Stimulated activated CD4-positive, alpha-beta T cell treated with anti-CD3 and anti-CD28 coated beads, Interleukin-12 subunit alpha, Interleukin-12 subunit beta, amount 100 ng/mL, for 48 hours (primary cell): ENCODE measurements at places on chromosomes 3 and 15.
A peak's percentile ranks its signal among the peaks of the same experiment; 100 is the strongest.

DNA sequence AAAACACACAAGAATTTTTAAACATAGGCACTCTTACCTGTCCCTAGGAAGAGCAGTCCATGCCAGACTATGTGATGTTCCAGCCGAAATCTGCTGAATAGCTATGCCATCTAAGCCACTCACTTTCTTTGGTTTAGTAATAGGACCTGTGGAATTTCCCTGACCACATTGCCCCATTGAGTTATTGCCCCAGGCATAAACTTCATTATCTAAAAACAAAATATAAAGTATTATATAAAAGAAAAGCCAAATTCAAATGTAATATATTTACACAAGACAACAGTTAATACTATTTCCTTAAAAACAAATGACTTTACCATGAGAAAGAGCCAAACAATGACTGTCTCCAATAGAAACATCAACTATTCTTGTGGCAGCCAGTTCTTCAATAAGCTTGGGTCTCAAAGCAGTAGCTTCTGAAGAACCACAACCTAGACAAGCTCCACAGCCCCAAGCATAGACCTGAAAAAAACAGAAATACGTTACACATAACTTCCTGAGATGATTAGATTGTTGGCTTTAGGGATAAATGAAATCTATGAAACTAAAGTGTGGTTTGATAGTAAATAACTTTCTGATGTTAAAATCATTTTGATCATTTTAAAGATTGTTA is 84.3 kb downstream of the HERC1 start:
- no peak for DNase-seq

GRCh38 chr15:57646087-57646486 is 54.4 kb downstream of the MYZAP start:
- no peak for DNase-seq

GRCh38 chr3:122938783-122939425 is 88.7 kb downstream of the SEMA5B start:
- DNase-seq, result no peak

DNA sequence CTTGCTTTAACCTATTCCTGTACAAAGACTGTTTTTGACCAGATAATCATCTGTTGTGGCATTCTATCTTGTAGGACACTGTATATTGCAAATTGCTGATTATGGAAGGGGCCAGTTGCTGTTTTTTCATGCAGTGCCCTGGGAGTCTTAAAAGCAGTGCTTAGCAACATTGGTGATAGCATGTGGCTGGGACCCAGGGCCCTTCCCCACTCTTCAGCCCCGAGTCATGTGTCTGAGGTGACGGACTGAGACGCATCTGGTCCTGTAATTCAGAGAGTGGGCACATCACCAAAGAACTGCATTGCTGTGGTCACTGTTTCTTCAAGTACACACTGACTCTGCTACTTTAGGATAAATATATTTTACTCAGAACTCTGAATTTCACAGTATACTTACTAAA is 63.4 kb downstream of the SNRK start:
- DNase-seq, result no peak

- no peak for DNase-seq
Observed at GRCh38 chr15:95142531-95142930, 911.2 kb downstream of the MCTP2 start.

GRCh38 chr3:115616461-115616860 is 6.8 kb upstream of the GAP43 start:
- peak; percentile 18 for DNase-seq

DNA sequence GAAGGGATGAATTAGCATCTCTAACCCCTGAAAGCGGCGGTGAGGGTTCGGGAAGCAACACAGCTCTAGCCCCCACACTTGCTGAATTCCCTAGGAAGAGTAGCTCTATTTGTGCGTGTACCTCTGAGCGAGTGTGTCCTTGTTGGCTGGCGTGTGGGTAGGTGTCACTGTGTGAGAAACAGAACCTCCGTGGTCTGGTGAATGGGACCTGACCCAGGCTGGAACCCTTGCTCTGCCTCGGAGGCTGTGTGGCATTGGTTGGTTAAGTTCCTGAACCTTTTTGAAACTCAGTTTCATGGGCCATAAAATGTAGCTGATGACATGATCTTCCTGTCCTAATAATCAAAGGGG is 414 bp upstream of the TMEM115 start:
- DNase-seq, result no peak

GRCh38 chr3:190699776-190700175 is 162.7 kb downstream of the GMNC start:
- no peak for DNase-seq

DNA sequence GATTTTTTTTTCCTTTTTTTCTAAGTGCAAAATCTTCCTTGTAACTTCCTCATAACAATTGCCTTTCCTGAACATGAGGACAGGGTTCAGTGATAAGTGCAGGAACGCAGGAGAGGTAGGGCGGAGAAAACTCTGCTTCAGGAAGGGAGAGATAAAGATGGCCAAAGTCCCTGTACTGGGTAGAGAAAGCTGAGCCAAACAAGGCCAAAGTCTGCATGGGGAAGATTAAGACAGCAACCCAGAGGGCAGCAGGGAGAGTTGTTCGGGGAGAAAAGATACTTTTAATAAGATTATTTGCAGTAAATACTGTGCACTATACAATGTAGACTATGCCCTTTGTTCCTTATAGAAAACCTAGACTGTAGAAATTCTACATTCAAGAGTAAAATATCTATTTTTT is 55.4 kb upstream of the LRRFIP2 start:
- DNase-seq, result no peak

GRCh38 chr3:21694506-21694905 is 56.5 kb downstream of the ZNF385D start:
- no peak for DNase-seq

DNA sequence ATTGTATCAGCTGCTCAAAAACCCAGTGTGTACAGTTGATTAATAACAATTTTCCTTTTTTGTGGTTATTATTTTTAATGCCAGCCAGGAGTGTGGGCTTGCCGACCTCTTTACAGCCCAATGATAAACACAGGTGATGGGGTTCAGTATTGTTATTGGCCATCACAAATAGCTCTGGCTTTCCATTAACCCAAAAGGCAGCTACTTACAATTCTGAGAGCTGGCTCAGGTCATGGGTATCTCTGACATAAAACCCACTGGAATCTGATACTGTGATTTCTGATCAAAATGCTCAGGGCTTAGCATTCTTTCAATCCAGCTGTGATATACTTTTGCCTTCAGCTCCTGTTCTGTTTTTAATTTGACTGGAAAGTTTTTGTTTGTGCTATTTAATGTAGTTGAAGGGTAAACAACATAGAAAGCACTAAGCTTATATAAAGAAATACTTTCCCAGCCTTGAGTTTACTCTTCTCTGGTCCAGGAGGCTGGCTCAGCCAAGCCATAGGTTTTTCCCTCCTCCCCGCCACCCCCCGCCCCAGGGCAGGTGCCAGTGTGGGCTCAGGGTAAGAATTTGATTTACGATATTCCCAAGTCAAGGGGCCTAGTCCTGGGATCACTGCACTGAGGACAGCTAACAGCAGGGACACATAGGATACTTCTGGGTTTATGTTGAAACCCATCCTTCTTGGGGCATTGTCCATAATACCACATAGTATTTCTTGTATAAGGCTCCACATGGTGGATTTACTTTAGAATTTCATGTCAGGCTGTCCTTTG is 54.0 kb upstream of the MYZAP start:
- no peak for DNase-seq

DNA sequence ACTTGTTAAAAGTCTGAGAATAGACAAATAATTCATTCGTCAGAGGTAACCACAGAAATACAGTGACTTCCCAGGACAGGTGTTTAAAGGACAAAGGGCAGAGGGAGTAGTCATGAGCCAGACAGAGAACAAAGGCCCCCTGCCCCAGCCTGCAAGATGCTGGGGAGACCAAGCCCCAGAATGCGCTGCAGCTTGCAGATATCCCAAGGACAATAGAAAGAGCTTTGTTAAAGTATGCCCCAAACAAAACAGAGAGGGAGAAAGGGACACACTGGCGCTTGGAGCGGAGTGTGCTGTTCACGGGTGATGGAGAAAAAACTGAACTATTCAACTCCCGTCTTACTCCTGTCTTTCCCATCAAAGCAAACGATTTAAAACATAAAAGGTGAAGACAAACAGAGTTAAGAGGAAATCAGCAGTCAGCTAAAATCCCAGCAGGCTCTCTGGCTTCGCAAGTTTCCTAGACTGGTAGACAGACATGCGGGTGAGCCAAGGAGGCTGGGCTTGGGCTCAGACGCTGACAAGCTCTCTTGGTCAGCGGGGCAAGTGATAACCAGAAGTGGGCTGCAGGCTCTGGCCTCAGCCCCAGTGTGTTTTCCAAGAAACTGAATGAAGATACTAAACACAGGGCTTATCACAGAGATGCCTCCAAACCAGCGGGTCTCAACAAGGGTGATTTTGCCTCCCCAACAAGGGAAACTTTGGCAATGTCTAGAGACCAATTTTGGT is 130.1 kb downstream of the UACA start:
- no peak for DNase-seq

- no peak for DNase-seq
Observed at GRCh38 chr15:90294601-90295269, 29.3 kb downstream of the NGRN start.
